CD4-positive, alpha-beta memory T cell (primary cell): ENCODE measurements at places on chromosomes 1 and 21. TPM values are rescaled to one million over a fixed set of nuclear protein-coding genes. Genes with fewer than 3 reads are reported as not detected.

GRCh38 chr1:170765712-170766330, 101.9 kb downstream of the PRRX1 start:
- no peaks in the 10 kb centered on the region for H3K4me1 ChIP-seq
- no peaks in the 10 kb centered on the region for H3K27me3 ChIP-seq
- no peak for DNase-seq
- H3K36me3 ChIP-seq, result no peaks in the 10 kb centered on the region
- no peak overlapping the region for H3K27ac ChIP-seq

DNA sequence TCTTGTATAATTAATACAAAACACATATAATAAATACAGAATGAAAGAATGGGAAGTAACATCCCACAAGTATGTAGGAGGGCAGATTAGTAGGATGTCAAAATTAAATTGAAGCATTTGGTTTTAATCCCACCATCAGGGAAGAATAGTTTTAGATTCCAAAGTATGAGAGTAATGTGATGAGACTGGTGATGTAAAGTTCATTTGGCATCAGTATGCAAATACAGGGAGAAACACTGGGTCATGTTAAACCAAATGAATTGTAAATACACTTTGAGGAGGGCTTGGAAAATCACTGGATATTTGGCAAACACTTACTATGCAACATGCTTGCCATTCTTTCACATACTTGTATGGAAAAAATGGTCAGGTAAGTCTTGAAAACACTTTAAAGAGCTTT, 358.8 kb downstream of the DPYD start:
- no peak overlapping the region for H3K4me3 ChIP-seq
- no peak overlapping the region for H3K27ac ChIP-seq

- H3K36me3 ChIP-seq, result no peaks in the 10 kb centered on the region
- no peaks in the 10 kb centered on the region for H3K4me1 ChIP-seq
- H3K27me3 ChIP-seq, result no peaks in the 10 kb centered on the region
- no peak overlapping the region for H3K27ac ChIP-seq
- no peak for DNase-seq
- H3K4me3 ChIP-seq, result no peak overlapping the region
These were observed 3.4 kb downstream of the CTSK start for GRCh38 chr1:150804671-150805070.

DNA sequence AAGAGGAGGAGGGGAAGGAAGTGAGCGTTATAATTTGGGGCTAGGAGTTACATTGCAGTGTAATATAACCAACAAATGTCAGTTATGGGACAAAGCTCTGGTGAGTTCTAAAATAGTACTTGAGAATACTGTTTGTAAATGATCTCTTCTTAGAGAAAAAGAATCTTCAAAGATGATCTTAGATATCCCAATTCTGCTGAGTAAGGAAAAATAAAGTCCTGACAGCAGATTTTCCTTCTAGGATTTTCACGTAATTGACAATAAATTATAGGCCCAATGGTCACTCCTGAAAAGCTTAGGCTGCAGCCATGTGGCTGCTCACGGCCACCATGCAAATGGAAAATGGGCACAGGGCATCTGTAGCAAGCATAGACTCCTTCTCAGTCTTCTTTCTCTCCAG, 241.6 kb downstream of the SIPA1L2 start:
- no peak overlapping the region for H3K27ac ChIP-seq
- no peaks in the 10 kb centered on the region for H3K36me3 ChIP-seq
- no peaks in the 10 kb centered on the region for H3K4me1 ChIP-seq
- DNase-seq, result no peak
- no peak overlapping the region for H3K4me3 ChIP-seq
- no peaks in the 10 kb centered on the region for H3K27me3 ChIP-seq

GRCh38 chr1:151165281-151165737, 393 bp downstream of the LYSMD1 start:
- no peaks in the 10 kb centered on the region for H3K27me3 ChIP-seq
- no peak for DNase-seq
- H3K27ac ChIP-seq, result peak overlapping the region; percentile 73
- peaks cover 48% of the 10 kb centered on the region for H3K4me1 ChIP-seq
- peak overlapping the region; percentile 49 for H3K4me3 ChIP-seq
- peaks cover 20% of the 10 kb centered on the region for H3K36me3 ChIP-seq

CLDN19 gene
- not detected for polyA plus RNA-seq

PAFAH2 gene
- 12.3 TPM for polyA plus RNA-seq

HSPA13 gene
- polyA plus RNA-seq, result 15.8 TPM

S100A1 gene
- polyA plus RNA-seq, result not detected

DCDC2B gene
- not detected for polyA plus RNA-seq

FBLIM1 gene
- polyA plus RNA-seq, result not detected

TMEM183A gene
- 71.2 TPM for polyA plus RNA-seq
